Body of pancreas (tissue), 4 donors: ENCODE measurements at places on chromosomes 11 and 22.
A peak's percentile ranks its signal among the peaks of the same experiment; 100 is the strongest.

GRCh38 chr11:118581057-118581456, 8.8 kb downstream of the ARCN1 start:
- no peak for DNase-seq

GRCh38 chr11:125382314-125382791, 113.7 kb downstream of the FEZ1 start:
- no peak for DNase-seq

DNA sequence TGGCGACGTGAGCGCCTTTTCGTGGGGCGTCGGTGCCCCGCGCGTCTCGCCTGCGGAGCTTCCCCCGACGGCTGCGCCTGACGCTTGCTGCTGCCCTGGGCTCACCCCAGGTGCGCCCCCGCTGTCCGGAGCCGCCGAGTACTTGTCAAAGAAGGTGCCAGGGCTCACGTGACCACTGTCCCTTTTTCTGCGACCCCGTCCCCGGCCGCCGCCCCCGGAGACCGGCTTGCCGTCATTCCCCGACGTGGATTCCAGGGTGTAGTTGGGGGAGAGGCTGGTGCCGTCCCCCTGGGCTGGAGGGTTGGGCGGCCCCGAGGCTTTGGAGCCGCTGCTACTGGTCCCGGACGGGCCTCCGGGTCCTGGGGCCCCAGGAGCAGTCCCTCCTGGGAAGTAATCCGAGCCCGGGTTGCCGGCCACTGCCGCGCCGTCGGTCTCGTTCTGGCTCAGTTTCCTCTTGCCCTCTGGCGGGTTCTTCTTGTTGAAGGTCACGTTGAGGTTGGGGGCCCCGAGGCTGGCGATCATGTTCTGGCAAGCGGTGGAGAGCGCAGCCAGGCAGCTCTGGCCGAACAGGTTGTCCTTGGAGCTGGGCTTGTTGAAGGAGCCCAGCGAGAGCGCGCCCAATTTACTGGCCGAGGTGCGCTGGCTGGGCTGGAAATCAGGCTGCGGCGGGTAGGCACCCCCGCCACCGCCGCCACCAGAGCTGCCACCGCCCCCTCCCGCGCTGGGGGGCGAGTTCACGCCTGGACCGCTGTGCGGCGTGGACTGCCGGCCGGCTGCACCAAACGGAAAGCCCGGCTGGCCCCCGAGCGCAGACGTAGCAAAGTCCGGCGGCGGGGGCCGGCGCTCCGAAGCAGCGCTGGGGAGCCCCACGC, 3.8 kb downstream of the MN1 start:
- no peak for DNase-seq

- no peak for DNase-seq
Measured at GRCh38 chr11:65436412-65437032, 13.9 kb downstream of the NEAT1 start.

DNA sequence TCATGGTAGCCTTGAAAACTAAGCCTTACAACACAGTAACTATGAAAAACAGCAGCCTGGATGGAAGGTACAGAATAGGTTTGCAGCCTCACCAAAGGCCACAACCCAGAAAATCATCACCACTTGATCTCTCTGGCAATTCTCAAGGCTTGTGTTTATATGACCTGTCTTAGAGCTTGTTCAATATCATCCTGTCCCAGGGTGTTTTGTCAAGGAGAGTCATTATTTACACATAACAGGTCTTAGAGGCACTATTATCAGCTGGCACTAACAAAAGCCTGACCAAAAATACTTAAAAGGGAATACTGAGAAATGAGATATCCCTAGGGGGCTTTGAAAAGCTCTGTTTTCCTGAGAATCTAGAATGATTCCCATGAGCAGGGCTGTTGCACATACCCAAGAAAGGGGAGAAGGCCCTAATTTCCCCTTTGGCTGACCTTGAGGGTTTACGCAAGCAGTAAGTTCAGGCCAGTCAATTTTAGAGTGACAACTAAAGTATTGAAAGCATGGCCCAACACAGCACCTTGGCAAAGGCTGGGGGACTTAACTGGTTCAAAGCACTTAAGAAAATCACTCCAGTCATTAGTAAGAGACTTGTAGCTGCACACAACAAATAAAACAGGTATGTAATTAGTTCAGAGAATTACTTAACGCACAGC, 7.9 kb downstream of the SC5D start:
- no peak for DNase-seq

DNA sequence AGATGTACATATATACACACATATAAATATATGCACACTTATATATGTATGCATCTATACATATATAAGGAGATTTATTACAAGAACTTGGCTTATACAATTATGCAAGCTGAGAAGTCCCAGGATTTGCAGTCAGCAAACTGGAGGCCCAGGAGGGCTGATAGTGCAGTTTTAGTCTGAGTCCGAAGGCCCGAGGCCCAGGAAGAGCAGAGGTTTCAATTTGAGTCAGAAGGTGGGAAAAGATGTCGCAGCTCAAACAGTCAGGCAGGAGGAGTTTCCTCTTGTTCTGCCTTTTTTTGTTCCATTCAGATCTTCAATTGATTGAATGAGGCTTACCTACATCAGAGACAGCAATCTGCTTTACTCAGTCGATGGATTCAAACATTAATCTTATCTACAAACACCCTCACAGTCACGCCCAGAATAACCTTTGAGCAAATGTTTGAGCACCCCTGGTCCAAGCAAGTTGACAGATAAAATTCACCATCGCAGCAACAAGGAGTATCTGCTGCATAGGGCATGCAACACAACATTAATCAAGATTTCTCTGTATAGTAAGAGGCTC, 4.0 kb upstream of the SGSM1 start:
- DNase-seq = no peak

GRCh38 chr11:61910187-61911127, 6.9 kb downstream of the RAB3IL1 start:
- DNase-seq = no peak

DNA sequence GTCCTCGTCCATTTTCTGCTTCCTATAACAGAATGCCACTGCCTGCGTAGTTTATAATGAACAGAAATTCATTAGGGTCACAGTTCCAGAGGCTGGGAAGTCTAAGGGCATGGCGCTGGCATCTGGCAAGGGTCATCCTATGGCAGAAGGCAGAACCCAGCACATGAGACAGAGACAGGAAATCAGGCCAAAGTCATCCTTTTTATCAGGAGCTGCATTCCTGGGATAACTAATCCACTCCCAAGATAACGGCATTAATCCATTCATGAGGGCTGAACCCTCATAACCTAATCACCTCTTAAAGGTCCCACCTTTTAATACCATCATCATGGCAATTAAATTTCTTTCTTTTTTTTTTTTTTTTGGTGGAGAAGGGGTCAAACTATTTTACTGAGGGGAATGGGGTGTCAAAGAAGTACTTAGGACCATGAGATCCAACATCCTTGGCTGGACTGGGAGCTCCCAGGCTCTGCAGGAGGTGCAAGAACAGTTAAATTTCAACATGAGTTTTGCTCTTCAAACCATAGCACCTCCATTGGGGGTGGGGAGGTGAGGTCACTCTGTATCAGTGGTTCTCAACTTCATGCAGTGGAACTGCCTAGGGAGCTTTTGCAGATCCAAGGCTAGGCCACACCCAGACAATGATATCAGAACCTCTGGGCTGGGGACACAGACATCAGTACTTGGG, 4.4 kb downstream of the TMEM109 start:
- no peak for DNase-seq

- DNase-seq = no peak
Measured at GRCh38 chr11:12860827-12861226, 148.3 kb upstream of the RASSF10 start.

GRCh38 chr22:37284126-37284804, 2.0 kb downstream of the CYTH4 start:
- DNase-seq = no peak

DNA sequence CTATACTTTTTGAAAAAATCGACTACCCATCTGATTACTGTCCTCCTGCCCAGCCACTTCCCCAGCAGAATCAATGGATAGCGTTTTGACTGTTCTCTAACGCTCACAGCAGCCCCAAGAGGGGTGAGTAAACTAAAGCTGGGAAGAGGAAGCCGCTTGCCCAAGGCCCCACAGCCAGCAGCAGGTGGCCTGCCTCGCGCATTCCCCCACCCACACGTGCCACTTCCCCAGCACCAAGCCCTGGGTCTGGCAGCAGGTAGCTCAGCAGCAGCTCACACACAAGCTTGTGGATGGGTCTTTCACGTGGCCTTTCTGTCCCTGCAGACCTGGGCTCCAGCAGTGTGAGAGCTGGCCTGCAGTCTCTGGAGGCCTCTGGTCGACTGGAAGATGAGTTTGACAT, 34.3 kb downstream of the TOM1 start:
- DNase-seq = no peak

DNA sequence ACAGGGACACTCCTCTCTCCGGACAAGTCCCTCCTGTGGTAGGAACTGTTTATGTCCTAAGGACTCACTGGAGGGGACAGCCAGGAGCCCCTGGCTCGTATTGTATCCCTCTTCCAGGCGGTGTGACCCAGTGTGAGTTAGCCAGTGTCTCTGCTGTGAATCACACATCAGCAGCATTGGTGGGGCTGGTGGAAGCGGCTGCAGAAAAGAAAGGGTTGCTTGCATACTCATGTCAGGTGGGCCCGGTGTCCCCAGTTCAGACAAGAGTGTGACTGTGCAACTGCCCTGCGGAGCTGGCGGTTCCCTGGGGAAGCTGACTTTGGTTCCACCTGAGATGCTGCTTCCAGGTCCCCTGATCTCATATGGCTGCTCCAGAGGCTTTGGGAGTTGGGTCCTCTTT, 99.4 kb downstream of the ZBTB16 start:
- DNase-seq = no peak

GRCh38 chr11:47524291-47524874, 28.5 kb downstream of the CELF1 start:
- DNase-seq = peak; percentile 38

DNA sequence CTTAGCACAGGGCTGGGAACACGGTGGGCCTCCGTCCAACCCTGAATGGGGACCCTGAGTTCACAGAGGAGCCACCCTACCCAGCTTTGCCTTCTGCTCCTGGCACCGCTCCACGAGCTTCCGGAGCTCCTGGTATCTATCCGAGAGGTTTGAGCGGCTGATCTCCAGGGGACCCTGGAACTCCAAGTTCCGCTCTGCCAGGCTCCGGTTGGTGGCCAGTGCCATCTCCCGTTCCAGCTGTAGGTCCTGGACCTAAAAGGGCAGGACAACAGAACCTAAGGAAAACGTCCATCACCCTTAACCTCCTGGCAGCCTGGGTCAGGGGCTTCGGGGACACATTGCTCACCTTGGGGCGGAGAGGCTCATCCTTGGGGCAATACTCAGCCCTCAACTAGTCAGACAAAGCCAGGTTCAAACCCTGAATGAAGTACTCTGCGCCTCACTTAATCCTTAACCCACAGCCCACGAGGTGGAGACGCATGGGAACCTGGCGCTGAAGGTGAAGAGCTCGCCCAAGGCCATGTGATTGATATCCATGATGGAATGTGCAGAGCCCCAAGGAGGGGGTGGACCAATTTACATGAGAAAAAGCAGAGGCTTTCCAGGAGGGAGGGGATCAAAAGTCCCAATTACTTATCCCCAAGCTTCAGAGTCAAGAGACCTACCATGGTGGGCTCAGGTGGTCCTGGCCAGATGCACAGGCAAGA, 27.1 kb downstream of the VPS37C start:
- no peak for DNase-seq

- DNase-seq = no peak
Measured at GRCh38 chr11:87193756-87194470, 156.2 kb downstream of the TMEM135 start.

GRCh38 chr22:47304854-47305253, 542.4 kb downstream of the TBC1D22A start:
- DNase-seq = no peak
